GM23338 (cell line): ENCODE measurements at places on chromosomes 5 and 9.

GRCh38 chr9:86639287-86639686 is 285.1 kb upstream of the TUT7 start:
- no peak overlapping the region for H3K4me3 ChIP-seq
- H3K27ac ChIP-seq = no peak overlapping the region
- H3K27me3 ChIP-seq = no peaks in the 10 kb centered on the region
- H3K4me1 ChIP-seq = peaks cover 7% of the 10 kb centered on the region; the same call in 1 of the 2 replicates
- no peaks in the 10 kb centered on the region for H3K36me3 ChIP-seq

- peaks cover 3% of the 10 kb centered on the region; the same call in 1 of the 2 replicates for H3K4me1 ChIP-seq
- DNase-seq = no peak
- H3K27ac ChIP-seq = no peak overlapping the region
- H3K27me3 ChIP-seq = no peaks in the 10 kb centered on the region
These were observed 19.2 kb upstream of the PCDH1 start for GRCh38 chr5:141897425-141897824.

GRCh38 chr9:112086627-112087026 is 88.5 kb downstream of the SUSD1 start:
- H3K36me3 ChIP-seq = no peaks in the 10 kb centered on the region
- no peak overlapping the region for H3K27ac ChIP-seq
- H3K4me3 ChIP-seq = no peak overlapping the region
- no peaks in the 10 kb centered on the region; the same call in 1 of the 2 replicates for H3K4me1 ChIP-seq

DNA sequence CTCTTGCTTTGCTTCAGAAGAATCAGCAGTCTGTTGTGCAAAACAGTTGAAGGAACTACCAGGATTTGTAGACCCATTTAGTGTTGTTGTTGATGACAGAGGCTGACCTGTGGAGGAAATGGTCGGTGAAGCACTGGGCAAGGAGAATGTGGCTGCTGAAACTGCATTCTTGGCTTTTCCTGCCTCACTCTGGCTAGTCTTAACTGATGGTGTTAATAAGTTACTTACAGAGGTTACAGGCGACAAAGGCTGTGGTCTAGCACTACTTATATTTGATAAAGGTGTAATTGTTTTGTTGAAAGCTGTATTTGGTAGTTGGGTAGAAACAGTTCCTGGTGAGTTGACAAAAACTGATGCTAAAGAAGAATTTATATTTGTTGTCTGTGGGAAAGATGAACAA is 31.5 kb downstream of the MLANA start:
- no peaks in the 10 kb centered on the region for H3K27me3 ChIP-seq
- no peak for DNase-seq
- H3K4me1 ChIP-seq = no peaks in the 10 kb centered on the region
- H3K4me3 ChIP-seq = no peak overlapping the region
- H3K27ac ChIP-seq = no peak overlapping the region
- no peaks in the 10 kb centered on the region; the same call in 1 of the 2 replicates for H3K36me3 ChIP-seq

- H3K4me1 ChIP-seq = peaks cover 21% of the 10 kb centered on the region
- DNase-seq = no peak
- no peak overlapping the region for H3K27ac ChIP-seq
- H3K36me3 ChIP-seq = 0 out of 2 replicates have a peak, but pooled peaks cover 6% of the 10 kb centered on the region
These were observed 47.2 kb upstream of the KCNMB1 start for GRCh38 chr5:170436335-170436734.
